Smooth muscle cell of the pulmonary artery (primary cell): ENCODE measurements at places on chromosomes 2 and 18. TPM values are rescaled to one million over a fixed set of nuclear protein-coding genes. Genes with fewer than 3 reads are reported as not detected.

Gene PTPN18
- total RNA-seq, result 15.7 and 17.7 TPM in 2 replicates

Gene MYO7B
- total RNA-seq, result 0.10 and 0.13 TPM in 2 replicates

Gene PRKAG3
- 0.10 and 0.52 TPM in 2 replicates for total RNA-seq

Gene SNED1
- 35.9 and 62.5 TPM in 2 replicates for total RNA-seq
